ENCODE measurements at places on chromosomes 11 and 22.
A peak's percentile ranks its signal among the peaks of the same experiment; 100 is the strongest.

- DNase-seq: no peak
These were observed 33.9 kb downstream of the TST start for GRCh38 chr22:36985211-36985889.

GRCh38 chr11:26849036-26849435 is 127.2 kb upstream of the SLC5A12 start:
- DNase-seq: no peak

DNA sequence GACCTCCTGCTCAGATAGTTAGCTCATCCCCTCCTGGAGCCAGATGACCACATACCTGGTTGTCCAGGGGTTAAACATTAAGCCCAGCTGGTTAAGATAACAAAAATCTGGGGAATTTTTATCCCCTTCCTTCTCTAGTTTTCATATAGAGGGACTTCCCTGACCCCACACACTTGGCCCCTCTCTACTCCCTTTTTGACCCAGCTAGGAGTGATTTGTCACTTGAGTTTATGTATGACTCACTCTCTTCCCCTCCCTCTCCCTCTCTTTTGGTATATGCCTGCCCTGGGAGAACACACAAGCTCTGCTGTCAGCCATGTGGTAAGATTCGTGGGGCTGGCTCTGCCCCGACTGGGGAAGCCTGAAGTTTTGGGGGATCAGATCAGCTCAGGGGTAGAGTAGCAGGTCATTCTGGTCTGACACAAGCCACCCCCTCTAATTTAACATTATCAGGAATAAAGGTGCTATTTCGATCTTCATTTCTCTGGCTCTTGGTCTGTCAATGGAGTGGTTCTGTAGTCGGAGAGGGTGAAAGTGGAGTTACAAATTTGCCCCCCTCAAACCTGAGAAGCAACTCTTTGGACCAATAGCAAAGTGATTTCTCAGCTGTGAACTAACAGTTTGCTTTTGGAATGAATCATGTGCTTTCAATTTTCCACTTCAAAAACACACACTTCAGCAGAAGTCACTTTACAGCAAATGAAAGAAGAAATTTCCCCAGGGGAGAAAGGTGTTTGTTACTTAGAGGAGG is 415.3 kb upstream of the CADM1 start:
- no peak for DNase-seq

DNA sequence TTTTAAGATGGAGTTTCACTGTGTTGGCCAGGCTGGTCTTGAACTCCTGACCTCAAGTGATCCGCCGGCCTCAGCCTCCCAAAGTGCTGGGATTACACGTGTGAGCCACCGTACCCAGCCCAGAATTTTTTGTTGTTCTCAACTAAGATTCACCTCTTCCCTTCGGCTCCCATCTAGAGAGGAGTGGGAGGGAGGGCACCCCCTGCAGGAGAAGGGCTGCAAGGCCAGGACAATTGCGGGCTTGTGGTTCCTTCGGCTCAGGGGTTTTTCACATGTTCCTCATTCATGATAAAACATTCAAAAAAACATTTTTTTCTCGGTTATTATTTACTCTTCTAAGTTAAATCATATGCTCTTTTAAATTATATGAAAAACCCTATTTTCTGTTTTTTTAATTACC is 201.1 kb upstream of the LRRC4C start:
- DNase-seq: no peak

DNA sequence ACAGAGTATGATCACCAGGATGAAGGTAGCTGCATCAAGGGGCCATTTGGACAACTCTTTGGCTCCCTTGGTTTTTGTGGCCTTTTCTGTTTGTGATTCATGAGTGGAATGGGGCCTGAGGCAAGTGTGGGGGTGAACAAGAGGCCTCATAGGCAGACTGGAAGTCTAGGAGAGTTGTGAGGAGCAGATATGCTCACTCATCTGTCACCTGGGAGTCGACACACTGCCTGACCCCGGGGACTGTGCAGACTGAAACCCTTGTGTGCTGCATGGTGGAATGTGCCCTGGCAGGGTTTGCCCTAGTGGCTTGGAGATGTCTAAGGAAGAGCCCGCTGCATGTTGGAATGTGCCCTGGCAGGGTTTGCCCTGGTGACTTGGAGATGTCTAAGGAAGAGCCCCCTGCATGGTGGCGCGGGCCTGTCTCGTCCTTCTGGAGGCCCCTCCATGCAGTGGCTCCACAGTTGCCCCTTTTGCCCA is 60.0 kb downstream of the MED15 start:
- no peak for DNase-seq

DNA sequence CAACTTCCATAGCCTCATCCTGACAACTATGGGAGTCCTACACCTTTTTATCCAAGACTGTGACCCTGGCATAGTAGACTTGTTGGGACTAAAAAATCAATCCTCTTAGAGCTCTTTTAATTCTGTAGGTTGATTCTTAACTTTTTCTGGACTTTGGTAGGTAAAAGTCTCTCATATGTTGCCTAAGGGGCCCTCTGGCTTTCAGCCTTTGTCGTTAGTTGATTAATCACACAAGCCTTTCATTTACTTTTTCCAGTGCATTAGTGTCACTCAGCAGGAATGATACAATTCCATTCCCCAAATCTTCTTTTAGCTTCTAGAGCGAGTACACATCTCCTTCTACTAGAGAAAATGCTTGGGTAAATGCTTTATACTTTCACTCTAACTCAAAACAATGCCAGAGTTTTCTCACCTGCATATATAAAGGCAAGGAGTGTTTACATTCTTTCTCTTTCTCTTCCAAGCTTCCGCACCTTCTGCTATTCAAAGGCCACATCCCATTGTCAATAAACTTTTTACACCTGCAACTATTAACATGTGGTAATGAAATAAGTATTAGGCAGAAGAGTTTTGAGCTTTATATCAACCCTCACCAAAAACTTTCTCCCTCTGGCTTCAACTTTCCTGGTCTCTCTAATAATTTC is 516.6 kb downstream of the FAM181B start:
- DNase-seq: no peak

DNA sequence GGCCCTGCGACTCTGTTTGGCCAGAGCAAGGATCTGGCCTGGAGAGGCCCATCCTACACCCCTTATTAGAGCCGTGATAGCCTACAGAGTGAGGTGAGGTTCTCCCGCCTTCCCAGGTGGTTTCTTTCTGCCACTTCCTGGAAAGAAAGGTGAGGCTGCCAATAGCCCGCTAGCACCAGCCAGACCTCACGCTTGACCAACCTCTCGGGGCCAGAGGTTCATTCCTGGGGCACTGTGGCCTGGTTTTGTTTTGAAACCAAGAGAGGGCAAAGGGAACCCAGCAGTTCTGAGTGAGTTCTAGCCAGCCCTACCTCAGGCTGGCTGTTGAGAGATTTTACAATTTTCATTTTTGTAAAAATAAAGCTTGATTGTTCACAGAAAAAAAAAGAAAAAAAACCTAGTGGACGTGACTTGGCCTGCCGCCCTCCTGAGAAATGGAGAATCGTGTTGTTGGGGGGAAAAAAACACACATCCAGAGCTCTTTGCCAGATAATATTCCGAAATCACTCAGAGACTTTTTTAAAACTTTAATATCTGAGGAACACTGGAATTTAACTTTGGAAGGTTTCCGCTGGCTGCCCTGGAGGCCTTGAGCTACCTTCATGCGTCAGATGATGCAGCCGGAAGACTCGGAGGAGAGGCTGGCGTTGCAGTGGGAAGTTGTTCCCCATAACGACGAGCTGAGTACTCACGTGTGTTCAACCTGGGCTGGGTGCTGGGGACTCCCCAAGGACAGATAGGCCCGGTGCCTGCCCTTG is 84.5 kb downstream of the BCR start:
- peak; percentile 85 for DNase-seq

DNA sequence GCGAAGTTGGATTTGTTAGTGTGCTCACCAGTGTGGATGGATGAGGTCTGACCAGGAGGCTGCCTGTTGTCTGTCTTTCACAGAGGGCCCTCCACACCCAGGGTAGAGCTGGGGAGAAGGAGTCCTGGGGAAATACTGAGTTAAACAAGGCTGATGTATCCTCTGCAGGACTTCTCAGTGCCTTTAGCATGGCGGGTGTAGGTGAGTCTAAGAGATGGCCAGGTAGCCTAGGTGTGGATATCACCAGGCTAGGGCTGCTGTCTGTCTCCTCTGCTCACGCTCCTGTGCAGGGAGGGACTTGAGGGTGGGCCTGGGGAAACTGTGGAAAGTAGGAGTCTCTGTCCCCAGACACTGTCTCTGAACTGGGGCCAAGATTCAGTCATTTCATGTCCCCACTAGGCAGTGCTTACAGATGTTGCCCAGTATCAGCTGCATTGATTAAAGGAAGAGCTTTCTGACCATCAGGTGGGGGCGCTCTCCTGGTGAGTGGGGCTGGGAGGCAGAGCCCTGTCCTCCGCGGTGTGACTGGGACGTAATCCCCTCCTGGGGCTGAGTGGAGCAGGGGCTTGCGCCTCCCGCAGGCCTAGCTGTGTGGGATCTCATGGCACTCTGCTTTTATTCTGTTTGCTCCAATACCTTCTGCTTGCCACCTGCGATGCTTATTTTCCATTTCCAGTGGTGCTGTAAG is 35.5 kb upstream of the CCDC188 start:
- DNase-seq: no peak

DNA sequence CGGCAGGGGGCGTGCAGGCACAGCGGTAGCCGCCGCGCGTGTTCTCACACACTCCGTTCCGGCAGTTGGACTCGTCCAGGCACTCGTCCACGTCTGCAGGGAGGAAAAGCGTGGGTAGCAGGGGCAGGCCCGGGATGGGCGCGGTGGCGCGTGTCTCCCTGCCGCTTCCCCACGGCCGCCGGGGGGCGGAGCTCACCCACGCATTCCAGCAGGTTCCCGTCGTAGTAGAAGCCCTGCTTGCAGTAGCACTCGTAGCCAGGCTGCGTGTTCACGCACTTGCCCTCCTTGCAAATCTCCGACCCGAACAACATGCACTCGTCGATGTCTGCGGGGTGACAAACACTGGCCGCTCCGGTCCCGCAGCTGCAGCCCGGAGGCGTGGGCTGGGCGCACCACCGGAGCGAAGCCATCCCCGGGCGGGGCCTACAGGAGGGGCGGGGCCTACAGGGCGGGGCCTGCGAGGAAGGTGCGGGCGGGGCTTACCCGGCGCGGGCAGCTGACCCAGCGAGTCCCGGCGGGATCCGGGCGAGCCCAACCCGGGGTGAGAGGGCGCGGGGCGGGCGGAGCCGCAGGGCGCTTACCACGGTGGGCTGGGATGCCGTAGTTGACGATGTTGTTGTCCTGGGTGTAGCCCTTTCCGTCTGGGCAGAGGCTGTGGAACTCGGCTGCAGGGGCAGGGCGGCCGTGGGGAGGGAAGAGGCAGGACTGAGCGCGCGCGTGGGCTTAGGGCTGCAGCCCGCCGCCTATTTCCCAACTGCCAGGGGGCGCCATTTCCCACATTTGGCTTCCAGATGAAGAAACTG is 15.6 kb downstream of the SCYL1 start:
- peak; percentile 90 for DNase-seq

DNA sequence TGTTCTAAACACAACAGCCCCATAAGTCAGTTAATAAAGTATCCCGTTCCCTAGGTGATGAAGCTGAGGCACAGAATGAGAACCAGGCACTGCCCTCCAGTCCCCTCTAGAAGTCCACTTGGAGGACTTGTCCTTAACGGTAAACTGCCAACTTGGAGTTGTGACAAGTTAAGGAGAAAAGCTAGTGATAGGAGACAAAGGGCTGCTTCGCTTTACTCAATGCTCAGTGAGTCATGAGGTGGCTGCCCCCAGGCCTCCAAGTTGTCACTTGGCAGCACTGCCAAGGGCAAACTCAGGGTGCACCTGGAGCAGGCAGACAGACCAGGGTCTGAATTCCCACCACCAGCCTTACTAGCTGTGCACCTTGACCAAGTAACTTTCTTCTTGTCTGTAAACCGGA is 13.5 kb downstream of the SLC43A1 start:
- peak; percentile 85 for DNase-seq

GRCh38 chr11:12066056-12066798 is 44.2 kb upstream of the MICAL2 start:
- DNase-seq: peak; percentile 79

DNA sequence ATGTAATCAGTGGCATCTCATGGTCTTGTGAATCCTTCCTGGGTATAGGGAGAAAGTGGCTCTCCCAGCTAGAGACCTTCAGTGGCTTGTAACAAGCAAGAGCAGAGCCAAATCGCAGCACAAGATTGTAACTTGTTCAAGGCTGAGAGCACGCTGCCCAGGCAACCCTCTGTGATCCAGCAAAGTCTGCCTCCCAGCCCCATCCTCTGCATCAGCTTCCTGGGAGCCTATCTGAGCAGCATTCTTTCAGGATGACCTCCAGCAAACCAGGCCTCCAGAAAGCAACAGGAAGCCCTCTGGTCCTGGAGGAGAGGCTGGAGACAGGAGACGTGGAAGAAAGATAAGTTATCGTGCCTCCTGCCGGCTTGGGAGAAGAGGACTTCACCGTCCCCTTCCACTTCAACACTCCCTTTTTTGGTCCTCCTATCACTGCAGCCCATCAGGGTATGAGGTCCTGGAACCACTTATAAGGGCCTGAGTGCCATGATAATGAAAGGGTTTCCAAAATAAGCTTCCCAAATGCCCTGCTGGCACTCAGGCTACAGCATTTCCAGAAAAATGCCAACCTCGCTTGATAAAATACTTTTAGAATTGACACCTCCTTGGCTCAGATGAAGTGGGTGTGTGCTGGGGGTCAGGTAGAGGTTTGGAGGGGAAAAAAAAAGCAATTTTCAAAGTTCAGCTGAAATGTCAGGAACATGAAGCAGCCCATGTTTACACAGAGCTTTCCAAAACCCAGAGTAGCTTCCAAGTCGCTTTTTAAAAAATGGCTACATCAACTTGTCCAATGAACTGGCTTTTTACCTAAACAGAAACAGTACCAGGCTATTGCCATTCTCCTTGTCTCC is 80.2 kb downstream of the PLEKHA7 start:
- DNase-seq: peak; percentile 19

- DNase-seq: no peak
These were observed 240.5 kb upstream of the FAT3 start for GRCh38 chr11:91984033-91984584.

DNA sequence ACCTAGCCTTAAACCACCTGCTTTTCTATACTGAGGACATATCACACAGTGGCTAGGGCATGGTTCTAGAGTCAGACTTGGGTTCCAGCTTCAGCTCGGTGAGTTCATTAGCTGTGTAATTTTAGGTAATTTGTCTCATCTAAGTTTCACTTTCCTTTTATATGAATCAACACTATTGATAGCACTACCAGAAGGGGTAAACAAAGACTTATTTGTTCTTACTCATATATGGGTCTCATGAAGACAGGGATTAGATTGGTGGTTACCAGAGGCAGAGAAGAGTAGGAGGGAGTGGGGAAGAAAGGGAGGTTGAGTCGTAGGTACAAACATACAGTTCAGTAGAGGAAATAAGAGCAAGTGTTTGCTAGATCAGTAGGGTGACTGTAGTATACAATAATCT is 924.7 kb downstream of the OPCML start:
- no peak for DNase-seq

GRCh38 chr11:17291710-17292109 is 15.2 kb downstream of the NUCB2 start:
- no peak for DNase-seq

DNA sequence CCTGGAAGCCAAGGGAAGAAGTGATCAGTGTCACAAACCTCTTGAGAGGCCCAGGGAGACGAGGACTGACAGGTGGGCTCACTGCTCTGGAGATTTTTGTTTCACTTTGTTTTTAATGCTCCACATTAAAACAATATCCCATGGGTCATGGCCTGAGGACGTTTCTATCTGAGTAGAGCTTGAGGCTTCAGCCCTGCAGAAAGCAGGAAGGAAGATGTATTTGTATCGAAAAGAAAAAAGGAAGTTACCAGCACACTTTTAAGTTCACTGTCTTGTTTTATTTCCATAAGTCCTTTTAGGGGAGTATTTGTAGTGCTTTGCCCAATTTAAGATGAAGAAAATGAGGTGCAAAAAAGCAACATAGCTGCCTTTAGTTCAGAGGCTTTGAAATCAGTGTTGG is 191.1 kb downstream of the GRIK4 start:
- DNase-seq: no peak

- DNase-seq: no peak
These were observed 7.8 kb downstream of the MRGPRF start for GRCh38 chr11:69005183-69005630.

Measured in adrenal gland (tissue), 19 donors.